ENCODE measurements at places on chromosomes 2 and 18.

GRCh38 chr18:62524440-62525200 is 1.8 kb downstream of the ZCCHC2 start:
- DNase-seq = no peak

GRCh38 chr2:238287737-238288649 is at the start of gene PER2:
Gene PER2 (minus strand): TSS chr2:238288610. CDS start chr2:238277936, 10,674 bp downstream.
- DNase-seq = peak; percentile 66

DNA sequence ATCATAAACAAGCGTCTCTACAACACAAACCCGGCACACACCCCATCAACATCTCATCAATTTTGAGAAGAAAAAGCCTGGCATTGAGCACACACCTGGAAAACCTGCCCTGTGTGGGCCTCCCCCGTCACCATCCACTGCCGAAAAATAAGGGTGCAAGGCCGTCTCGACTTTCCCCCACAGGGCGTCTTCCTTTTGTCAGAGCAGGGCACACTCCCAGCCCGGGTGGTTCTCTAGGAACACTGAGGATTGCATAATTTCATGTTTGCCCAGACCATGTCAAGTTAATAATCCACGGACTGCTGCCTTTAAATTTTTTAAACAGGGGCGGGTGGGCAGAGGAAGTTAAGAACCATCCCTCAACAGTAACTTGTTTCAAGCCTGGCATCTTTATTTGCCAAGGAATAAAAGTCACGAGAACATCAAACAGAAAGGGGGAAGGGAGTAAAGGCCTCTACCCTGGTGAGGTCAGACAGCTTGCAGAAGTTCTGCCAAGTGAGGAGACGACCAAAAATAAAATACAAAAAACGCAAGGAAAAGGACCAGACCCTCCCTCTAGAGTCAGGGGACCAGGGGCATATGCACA is 2.1 kb downstream of the TFCP2L1 start:
- DNase-seq = no peak

DNA sequence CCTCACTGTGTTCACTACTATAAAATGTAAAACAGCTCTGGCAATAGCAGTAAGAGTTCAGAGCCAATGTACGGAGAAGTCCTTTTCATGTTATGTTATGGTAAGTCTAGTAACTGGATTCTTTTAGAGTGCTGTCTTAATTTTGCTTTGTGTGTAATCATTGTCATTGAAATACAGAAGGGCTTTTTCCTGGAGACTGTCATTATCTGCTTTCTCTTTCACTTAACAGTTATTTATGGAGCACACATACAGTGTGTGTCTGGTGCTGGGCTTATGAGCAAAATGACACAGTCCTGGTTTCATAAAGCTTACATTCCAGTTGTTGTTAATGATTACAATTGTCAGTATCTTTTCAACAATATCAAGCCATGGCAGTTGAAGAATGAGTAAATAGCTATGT is 95.5 kb downstream of the CCDC102B start:
- no peak for DNase-seq

DNA sequence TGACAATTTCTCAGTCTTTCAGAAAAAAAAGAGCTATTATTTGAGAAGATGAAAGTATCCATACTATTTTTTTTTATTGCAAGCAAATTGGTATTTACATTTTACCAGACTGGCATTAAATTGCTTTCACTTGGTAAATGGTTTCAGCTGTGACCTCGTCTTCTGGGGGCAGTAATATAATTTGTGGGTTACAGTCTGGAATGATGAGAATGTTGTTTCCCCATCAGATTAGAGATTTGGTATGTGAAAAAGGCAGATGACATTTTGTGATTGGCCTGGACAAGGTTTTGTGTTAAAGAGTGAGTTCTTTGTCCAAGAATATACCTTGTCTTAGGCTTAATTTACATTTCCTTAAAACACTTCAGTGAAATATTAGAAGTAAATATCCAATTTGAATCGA is 390.1 kb upstream of the ST6GAL2 start:
- DNase-seq = no peak

- no peak for DNase-seq
Observed at GRCh38 chr2:218680061-218680460, 8.2 kb downstream of the STK36 start.

DNA sequence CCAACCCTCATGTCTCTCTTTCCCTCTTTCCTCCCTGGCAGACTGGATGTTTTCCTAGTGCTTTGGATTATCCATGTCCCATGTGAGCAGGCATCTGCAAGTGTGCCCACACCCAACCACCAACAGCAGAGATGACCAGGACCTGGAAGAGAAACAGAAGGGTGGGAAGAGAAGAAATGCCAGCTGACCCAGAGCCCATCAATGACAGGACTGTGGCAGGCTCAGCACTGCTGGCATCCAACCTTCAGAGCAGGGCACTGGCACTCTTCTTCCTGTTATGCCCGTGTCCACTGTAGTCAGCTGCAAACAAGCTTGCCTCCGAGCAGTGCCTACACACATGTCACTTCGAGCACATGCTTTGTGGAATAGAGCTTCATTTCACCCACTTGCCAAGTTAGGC is 121.1 kb downstream of the TANC1 start:
- DNase-seq = no peak

- no peak for DNase-seq
Observed at GRCh38 chr18:62196079-62196478, 9.0 kb downstream of the RELCH start.

GRCh38 chr18:70234667-70235459 is 29.4 kb upstream of the RTTN start:
- no peak for DNase-seq

DNA sequence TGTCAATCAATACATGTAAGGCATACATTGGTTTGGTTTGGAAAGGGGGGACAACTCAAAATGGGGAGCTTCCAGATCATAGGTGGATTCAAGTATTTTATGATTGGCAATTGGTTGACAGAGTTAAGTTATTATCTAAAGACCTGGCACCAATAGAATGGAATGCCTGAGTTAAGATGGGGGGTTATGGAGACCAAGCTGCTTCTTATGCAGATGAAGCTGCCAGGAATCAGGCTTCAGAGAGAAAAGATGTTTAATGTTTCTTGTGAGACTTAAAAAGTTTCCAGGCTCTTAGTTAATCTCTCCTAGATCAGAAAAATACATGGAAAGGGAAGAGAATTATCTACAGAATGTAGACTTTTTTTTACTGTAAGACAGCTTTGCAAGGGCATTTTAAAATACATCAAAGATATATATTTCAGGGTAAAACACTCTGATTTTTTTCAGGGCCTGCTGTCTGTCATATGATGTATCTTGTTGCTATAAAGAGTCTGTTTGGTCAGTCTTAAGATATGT is 1343.2 kb upstream of the LRRTM1 start:
- DNase-seq = no peak

GRCh38 chr18:47887227-47887626 is 43.2 kb downstream of the SMAD2 start:
- no peak for DNase-seq

GRCh38 chr2:1081451-1082225 is 131.0 kb downstream of the SNTG2 start:
- DNase-seq = no peak

GRCh38 chr18:8177330-8178016 is 431.8 kb upstream of the RAB12 start:
- peak; percentile 64 for DNase-seq

DNA sequence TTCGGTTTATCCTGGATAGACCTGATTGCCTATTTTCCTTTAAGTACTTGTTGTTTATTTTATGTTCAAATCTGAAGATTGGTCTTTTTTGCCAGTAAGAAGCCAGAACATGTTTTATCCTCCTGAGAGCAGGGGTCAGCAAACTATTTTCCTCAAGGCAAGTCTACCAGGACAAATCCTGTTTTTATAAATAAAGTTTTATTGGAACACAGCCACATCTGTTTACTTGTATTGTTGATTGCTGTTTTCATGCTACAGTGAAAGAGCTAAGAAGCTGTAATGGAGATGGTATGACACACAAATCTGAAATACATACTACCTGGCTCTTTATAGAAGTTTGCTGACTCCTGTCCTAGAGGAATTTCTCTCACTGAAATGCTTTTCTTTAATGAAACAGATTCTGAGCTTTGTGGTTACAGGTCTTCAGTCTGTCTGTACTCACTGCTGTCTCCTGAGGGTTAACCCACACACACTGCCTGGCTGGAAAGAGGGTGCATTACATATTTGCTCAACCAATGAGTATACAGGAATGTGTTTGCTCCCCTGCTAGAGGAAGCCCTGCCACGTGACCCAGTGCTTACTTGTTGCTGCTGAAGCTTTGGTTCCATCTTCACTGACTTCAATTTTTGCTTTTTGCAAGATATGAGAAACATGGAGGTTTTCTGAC is 22.6 kb downstream of the MRPL44 start:
- no peak for DNase-seq

DNA sequence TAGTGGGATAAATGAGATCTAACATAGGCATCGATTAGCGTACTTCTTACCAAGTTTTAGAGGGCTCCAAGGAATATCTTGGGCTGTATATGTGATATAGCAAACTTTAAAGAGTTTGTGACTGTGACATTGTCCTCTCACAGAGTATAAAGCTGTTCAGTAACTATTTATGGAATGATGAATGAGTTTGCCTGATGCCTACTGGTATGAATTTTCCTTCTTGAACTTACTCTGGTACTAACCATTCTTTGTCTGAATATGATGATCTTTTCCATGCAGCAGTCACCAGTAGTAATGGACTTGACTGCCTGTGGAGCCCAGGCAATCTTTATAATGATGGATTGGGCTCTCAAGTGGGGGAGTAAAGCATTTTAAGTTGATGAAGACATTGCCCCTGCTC is 120.5 kb downstream of the PARD3B start:
- DNase-seq = no peak

GRCh38 chr2:230678451-230678850 is 34.2 kb upstream of the CAB39 start:
- DNase-seq = no peak

GRCh38 chr2:239259603-239260298 is 141.1 kb downstream of the HDAC4 start:
- DNase-seq = no peak
